ENCODE measurements at places on chromosomes 4 and X.

GRCh38 chrX:40158036-40158706, 60.4 kb upstream of the BCOR start:
- DNase-seq: peak; percentile 46

DNA sequence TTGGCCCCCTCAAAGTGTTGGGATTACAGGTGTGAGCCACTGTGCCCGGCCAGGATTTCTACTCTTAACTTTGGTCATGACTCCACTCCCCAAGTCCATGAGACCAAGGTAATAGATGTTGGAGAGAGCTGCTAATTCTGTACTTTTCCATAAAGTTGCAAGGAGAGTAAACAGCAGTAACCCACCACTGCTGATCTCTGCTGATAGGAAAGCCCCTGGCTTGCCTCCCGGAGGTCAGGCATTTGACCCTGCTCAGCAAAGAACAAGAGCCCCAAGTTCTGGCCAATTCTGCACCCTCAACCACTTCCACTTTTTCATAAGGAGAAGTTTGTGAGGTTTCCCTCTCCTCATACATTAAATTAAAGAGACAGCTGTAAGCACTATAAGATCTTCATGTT, 143.0 kb downstream of the RASL11B start:
- DNase-seq: no peak

- DNase-seq: no peak
These were observed 644.6 kb downstream of the IL1RAPL1 start for GRCh38 chrX:29231800-29232199.

DNA sequence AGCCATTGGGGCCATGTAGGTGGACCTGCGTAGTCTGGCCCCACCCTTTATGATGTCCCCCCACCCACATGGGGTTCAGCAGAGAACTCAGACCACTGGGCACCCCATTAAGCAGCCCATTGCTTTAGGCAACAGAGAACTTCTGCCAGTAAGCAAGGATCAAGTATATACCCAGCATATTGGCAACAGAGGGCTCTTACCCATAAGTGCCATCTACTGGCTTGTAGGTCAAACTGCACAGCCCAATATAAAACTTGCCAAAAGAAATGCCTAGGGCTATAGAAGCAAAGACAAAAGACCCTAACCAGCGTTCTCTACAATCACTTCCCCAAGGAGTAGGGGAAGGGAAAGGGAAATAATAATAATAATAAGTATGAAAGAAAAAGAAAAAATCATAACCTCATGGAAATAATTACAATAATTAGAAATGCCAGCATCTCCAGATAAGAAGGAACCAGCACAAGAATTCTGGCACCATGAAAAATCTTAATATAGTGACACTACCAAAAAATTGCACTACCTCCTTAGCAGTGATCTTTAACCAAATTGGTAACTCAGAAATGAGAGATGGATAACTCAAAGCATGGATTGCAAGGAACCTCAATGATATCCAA, 1090.7 kb downstream of the FAT4 start:
- DNase-seq: no peak

DNA sequence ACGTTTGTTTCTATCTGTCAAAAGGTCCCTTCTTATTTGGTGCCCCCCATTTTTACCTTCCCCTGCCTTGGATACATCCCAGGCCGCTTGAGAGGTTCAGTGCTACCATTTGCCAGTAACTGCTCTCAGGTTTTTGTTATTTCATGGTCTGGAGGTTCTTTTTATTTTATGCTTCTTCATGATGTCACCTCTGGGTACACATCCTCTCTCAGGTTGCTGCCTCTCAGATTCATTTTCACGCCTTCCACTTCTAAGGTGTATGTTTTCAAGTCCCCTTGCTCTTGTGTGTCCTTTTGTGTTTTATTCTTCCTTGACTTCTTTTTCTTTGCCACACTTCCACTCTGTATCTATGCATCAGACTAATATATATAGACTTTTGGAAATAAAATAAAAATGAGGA, 640.1 kb upstream of the AADAT start:
- DNase-seq: no peak

- DNase-seq: no peak
These were observed 22.0 kb downstream of the ASB11 start for GRCh38 chrX:15293451-15293850.

DNA sequence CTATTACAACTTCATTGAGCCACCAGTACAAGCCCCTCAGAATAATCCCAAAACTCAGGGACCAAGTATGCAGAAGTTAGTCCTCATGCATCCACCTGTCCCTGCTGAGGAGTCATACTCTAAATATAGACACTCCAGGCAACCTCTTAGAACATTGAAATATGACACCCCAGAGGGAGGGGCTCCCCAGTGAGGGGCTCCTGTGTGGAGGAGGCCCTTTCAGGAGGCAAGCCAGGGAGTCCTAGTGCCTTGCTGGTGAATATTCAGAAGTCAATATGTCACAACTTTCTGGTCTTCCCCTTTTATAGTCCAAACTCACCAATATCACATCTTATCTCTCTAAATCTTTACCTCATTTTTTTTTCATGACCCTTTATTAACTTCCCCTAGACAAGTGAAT, 1.6 kb upstream of the ARMCX6 start:
- no peak for DNase-seq

GRCh38 chr4:71206763-71207162, 132.1 kb upstream of the SLC4A4 start:
- no peak for DNase-seq

DNA sequence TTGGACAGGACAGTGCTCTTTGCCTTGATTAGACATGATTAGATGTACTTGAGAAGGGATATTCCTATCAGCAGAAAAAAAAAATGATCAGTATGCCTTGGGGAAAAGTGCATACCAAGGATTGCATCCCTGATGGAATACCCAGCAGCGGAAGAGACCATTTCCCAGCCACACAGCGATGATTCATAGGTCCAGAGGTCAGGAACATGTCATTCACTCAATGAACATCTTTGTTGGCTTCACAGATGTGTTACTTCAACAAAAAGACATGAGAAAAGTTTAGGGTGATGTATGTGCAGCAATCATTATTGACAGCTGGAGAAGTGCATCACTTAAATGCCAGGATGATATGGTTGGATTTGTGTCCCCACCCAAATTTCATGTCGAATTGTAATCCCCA, 293.5 kb downstream of the ZNF674 start:
- no peak for DNase-seq

GRCh38 chr4:1321946-1322650, 24.9 kb upstream of the UVSSA start:
- DNase-seq: no peak

DNA sequence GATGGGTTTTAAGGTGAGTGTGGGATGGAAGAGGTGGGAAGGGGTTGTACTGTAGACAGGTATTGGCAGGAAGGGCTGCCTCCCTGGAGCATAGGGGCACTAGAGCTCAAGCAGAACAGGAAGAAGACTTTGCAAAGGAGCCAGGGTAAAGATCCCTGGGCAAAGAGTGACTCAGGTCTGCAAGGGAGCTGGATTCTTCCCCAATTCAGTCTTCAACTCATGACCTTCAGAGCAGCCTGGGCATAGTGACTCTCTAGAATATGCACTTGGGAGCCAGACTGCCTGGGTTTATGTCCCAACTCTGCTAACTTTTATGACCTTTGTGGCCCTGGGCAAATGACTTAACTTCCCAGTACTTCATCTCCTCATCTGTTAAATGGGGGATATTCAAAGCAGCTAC, 4.0 kb downstream of the LONRF3 start:
- DNase-seq: no peak

- no peak for DNase-seq
These were observed 227.5 kb downstream of the MGST2 start for GRCh38 chr4:139892973-139893736.

- DNase-seq: no peak
These were observed 294.7 kb downstream of the NAF1 start for GRCh38 chr4:162871990-162872389.

DNA sequence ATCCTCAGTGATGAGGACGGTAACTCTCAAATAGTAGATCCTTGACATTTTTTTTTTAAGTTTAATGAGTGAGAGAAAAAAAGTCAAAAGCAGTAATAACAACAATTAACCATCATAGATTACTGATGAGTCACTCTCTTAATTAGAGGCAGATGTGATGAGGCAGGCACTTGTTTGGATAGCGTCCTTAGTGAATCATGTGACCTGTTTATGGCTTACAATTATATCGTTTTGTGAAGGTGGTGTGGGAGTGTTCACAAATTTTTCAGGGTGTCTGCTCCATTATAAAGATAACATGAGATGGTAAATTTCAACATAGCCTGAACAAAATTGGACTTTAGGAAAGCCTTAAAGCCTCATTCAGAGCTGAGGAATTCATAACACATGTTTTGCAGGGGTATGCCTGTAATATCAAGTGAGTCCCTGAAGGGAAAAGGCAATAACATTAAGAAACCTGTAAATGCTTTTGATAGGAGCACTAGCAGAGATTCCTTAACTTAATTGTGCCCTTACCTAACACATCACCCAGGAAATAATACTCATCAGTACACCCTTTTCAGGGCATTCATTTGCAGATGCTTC, 51.9 kb upstream of the XIAP start:
- DNase-seq: no peak

DNA sequence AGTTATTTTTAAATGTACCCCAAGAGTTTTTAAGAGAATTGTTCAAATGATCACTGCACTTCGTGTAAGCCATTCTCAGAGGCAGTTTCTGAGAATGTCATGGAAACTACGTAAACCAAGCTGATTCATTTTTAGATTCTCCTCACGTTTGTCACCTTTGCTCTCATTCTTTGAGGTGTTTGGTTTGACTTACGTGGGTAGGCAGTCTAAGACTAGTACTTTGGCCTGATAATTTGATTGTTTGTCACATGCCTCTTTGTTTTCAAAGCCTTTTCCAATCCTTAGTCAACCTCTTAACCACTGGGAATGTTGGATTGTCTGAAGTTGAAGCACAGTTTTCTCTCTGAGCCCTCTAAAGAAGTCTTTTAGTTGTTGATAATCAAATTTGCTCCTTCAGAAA, 10.5 kb downstream of the SEPTIN11 start:
- no peak for DNase-seq

GRCh38 chr4:155624478-155624877, 42.2 kb upstream of the GUCY1A1 start:
- DNase-seq: no peak

- no peak for DNase-seq
These were observed 26.4 kb upstream of the REPS2 start for GRCh38 chrX:16920075-16920474.

DNA sequence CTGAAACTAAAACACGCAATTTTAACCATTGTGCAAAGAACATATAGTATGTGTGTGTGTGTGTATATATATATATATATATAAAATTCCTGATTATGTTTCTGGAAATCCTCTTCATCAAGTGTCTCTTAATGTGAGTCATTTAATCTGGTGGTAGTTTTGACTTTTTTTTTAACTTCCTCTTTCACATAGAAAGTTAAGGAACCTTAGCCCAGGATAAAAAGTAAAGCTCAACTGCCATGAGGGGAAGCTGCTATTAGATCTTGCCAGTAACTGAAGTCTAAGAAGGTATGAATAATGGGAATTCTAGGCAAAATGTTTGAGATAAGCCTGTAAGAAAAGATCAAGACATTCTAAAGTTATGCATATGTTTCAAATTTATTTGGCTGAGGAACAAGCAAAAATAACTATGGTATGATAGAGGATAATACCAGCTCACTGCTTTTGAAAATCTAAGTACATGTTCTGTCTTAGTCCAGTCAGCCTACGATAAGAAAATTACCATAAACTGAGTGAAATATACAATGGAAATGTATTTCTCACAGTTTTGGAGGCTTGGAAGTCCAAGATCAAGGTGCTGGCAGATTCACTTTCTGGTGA, 757.0 kb downstream of the TRAM1L1 start:
- DNase-seq: no peak

GRCh38 chrX:118724775-118725174, 2.6 kb upstream of the IL13RA1 start:
- DNase-seq: no peak

DNA sequence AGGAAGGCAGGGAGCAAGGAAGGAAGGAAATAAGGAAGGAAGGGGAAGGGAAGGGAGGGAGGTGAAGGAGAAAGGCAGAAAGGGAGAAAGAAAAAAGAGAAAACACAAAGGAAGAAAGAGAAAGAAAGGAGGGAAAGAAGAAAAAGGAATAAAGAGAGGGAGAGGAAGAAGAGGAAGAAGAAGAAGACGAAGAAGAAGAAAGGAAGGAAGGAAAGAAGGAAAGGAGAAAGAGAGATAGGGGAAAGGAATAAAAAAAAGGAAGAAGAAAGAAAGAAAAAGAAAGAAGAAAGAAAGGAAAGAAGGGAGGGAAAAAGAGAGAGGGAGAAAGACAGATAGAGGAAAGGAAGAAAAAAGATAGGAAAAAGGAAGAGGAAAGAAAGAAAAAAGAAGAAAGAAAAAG, 128.0 kb downstream of the MXRA5 start:
- no peak for DNase-seq

DNA sequence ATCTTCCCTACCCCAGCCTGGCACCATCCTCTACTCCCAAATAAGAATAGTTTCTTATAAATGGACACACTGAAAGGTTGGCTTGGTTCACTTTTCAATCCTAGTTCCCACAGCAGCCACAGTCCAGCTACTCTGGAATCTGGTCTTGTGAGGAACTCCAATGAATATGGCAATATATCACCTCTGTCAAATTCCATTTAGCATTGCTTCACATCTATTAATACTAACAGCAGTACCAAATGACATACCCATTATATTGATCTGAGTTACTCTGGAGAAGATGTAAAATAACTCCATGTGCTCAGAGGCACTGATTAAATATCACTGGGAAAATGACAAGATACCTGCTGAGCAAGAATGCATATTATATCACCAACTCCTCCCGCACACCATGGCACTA, 8.6 kb downstream of the OPHN1 start:
- no peak for DNase-seq

GRCh38 chrX:69069086-69069445, 96.2 kb downstream of the PJA1 start:
- no peak for DNase-seq

GRCh38 chrX:104935581-104935980, 284.9 kb downstream of the TEX13A start:
- DNase-seq: no peak

DNA sequence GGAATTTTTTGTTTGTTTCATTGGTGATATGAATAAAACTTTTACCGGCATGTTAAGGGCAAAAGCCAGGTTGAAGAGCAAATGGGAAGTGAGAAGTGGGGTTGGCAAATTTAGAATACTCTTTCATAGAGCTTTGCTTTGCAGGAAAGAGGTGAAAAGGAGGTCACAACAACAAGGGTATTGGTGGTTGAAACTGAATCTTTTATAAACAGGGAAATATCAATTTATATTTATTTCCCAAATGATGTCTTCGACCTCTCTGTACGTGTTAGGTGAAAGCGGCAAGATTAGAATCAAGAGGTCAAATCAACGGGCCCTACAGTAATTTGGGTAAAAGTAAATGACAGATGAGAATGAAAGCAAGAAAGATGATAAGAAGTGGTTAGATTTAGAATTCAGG, 3.4 kb downstream of the SMR3A start:
- no peak for DNase-seq

GRCh38 chrX:131741103-131741581, 197.3 kb downstream of the OR13H1 start:
- DNase-seq: no peak

- DNase-seq: no peak
These were observed 855 bp downstream of the GPRASP2 start for GRCh38 chrX:102712981-102713625.
